Right cardiac atrium (tissue), 5 donors: ENCODE measurements at places on chromosomes 16 and 17. TPM values are rescaled to one million over a fixed set of nuclear protein-coding genes. Genes with fewer than 3 reads are reported as not detected.

- DNase-seq, result no peak
Measured at GRCh38 chr16:64711026-64711425, 410.8 kb downstream of the CDH11 start.

- no peak for DNase-seq
Measured at GRCh38 chr17:34220752-34221395, 34.2 kb upstream of the CCL2 start.

HEXD gene
- total RNA-seq, result 24.4 TPM

- no peak for DNase-seq
Measured at GRCh38 chr16:51326131-51326856, 175.2 kb upstream of the SALL1 start.

DNA sequence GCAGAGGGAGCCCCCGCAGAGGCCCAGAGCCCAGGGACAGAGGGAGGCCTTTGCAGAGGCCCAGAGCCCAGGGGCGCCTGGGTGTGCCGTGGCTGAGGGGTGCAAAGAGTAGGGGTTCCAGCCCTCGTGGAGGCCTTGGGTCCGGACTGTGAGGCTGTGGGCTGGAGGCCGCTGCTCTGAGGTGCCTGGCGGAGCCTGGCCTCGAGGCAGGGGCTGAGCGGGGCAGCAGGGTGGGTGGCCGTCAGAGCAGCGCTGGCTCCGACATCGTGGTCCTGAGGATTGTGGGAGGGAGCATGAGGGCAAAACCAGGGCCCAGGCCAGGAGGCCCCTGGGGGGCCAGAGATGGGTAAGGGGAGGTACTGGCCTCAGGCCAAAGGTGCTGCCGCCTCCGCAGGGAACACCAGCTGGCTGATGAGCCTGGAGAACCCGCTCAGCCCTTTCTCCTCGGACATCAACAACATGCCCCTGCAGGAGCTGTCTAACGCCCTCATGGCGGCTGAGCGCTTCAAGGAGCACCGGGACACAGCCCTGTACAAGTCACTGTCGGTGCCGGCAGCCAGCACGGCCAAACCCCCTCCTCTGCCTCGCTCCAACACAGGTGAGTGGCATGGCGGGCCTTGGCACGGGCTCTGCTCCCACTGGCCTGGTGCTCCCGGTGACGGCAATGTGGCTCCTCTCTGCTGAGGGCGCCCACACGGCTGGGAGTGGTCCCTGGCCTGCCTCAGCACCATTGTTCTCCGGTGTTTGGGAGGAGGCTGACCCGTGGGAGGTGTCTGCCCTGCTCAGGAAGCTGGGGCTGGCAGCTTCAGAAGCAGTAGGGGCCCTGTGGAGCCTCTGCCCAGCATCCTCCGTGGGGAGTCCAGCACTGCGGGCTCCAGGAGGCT lies 33.7 kb downstream of the TSC2 start:
- no peak for DNase-seq

- DNase-seq, result no peak
Measured at GRCh38 chr17:2905696-2906501, 109.7 kb downstream of the RAP1GAP2 start.

DNA sequence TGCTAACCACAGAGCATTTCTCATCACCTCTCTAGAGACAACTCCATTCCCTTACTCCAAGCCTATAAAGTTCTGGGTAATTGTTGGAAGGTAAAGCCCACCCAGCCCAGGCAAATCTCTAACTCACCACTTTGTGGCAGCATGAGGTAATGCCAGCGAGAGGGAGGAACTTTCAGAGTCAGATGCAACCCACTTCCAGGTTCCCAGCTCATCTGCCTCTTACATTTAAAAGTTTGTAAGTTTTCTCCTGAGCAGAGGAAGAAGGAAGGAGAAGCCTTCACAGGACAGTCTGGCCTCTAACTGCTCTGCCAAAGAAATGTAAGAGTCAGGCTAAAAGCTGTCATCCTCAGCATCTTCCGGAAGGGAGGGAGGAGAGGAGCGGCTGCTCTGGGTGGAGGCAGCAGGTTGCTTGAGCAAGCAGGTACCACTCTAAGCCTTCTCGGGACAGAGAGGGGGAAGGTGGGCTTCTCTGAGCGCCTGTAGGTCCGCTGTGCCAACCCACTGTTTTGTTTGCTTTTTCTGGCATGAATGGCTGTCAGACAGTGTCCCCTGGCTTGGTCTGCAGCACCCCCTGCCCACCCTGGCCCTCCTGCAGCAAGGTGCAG lies 1.0 kb downstream of the ZNF319 start:
- DNase-seq, result no peak

DVL2 gene
- 26.1 TPM for total RNA-seq

GRCh38 chr17:50314456-50315011 lies 31.4 kb upstream of the XYLT2 start:
- DNase-seq, result no peak

DNA sequence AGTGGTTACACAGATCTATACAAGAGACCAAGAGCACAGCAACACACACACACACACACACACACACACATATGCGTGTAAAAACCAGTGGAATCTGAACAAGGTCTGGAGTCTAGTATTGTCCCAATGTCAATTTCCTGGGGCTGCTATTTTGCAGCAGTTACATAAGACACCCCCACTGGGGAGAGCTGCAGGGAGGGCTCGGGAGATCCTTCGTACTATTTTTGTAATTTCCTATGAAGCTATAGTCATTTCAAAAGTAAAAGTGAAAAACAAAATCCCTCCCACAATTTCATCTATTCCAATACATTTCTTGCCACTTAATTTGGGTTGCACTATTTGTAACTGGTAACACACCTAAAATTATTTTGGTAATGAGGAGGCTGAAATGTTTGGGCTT lies 68.5 kb downstream of the C16orf95 start:
- no peak for DNase-seq

- DNase-seq, result no peak
Measured at GRCh38 chr16:19607616-19608280, 52.2 kb downstream of the VPS35L start.

TEDC2 gene
- total RNA-seq, result 0.66 TPM

GRCh38 chr17:19744922-19745757 lies 3.0 kb downstream of the ALDH3A1 start:
- peak; percentile 97 for DNase-seq

GRCh38 chr17:70786081-70786480 lies 616.7 kb downstream of the KCNJ2 start:
- no peak for DNase-seq

SCGB1C2 gene
- total RNA-seq, result not detected

GH1 gene
- total RNA-seq, result not detected

- peak; percentile 91 for DNase-seq
Measured at GRCh38 chr16:29961479-29962343, at the start of gene TMEM219. Gene TMEM219 (plus strand): TSS chr16:29962079. CDS start chr16:29963144, 1,065 bp downstream.

CCL16 gene
- 0.15 TPM for total RNA-seq

RANBP10 gene
- total RNA-seq, result 11.6 TPM

ZNF668 gene
- 5.0 TPM for total RNA-seq

GRCh38 chr16:15782573-15783365 lies 74.1 kb downstream of the MYH11 start:
- no peak for DNase-seq
